ENCODE measurements at places on chromosomes 16 and 17.

DNA sequence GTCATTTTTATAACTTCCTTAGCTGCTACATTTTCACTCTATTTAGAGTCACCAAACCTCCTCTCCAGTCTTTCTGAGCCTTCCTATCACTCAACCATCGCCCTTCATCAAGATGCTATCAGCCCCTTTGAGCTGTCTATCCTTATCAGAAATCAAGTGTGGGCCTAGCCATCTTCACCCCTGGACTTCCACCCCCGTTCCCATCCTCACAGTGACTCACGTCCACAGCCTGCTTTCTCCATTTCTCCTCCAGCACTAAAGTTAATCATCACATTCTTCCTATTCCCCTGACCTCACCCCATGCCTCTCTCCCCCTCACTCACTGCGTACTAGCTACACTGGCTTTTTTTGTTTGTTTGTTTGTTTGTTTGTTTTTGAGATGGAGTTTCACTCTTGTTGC, 2.4 kb upstream of the TEKT3 start:
- no peak for DNase-seq

GRCh38 chr16:53892155-53892554, 188.2 kb downstream of the FTO start:
- peak; percentile 54 for DNase-seq

DNA sequence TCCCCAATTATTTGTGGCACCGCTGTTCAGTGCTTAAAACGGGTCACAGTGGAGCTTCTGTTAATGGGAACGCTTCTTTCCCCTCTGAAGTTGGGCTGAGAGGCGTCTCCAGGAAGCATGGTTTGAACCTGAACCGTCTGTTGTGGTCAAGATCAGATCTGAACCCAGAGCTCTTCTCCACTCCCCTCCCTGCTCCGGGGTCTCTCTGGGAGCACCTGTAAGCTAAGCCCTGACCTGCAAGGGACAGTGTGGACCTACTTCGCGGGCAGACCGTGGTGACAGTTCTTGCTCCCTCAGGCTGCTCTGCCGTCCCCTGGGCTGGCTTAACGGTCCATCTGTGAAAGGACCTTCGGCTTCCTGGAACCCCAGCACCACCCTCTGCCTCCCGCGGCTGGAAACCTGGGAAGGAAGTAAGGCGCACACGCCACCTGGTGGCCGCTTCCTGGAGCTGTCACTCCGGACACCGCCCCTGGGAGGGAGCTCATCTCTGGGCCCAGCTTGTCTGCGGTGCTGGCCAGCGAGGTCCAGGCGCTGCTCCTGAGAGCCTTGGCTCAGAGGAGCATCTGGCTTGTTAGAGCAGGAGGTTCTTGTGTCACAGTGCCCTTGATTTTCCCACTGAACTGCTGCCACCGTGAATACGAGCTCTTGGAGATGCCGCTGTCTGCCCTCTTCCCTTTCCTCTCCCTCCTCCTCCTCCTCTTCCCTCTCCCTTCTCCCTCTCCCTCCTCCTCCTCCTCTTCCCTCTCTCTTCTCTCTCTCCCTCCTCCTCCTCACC, 518.5 kb upstream of the EEF2KMT start:
- peak; percentile 23 for DNase-seq

- DNase-seq: no peak
Observed at GRCh38 chr17:20938244-20938643, 104.6 kb downstream of the USP22 start.

GRCh38 chr17:79051306-79051705, 23.3 kb upstream of the ENGASE start:
- DNase-seq: no peak

- DNase-seq: no peak
Observed at GRCh38 chr17:76179496-76180467, 38.7 kb upstream of the FOXJ1 start.

GRCh38 chr16:78745108-78746019, 645.9 kb downstream of the WWOX start:
- DNase-seq: no peak

DNA sequence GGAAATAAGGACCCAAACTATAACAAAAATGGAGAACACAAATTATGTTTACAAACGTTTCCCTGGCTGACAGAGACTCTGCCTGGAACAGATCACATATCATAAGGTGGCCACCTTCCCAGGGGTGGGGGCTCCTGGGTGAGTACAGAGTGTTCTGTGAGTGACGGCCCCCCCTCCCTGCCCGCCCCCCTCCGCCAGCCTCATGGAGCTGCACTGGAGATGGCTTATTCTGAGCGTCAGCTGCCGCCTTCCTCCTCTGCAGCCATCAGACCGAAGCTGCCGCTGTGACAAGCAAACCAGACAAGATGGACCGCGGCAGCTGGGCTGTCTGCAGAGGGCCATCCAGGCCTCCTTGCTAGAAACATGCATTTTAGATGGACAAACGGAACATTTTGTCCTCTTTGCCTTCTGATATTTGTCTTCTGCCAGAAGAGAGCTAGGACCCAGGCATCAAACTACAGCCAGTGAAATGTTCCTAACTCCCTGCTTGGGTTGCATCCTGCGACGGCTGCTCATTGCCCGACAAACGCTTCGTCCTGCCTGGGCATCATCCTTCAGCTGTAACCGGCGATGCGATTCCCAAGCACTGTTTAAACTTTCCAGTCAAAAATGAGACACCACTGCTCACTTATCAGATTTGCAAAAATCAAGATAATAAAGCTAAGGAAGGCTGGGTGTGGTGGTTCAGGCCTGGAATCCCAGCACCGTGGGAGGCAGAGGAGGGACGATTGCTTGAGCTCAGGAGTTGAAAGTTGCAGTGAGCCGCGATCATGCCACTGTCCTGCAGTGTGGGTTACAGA, 15.3 kb upstream of the RPTOR start:
- no peak for DNase-seq

GRCh38 chr17:4313221-4314114, 49.7 kb upstream of the ANKFY1 start:
- DNase-seq: no peak

DNA sequence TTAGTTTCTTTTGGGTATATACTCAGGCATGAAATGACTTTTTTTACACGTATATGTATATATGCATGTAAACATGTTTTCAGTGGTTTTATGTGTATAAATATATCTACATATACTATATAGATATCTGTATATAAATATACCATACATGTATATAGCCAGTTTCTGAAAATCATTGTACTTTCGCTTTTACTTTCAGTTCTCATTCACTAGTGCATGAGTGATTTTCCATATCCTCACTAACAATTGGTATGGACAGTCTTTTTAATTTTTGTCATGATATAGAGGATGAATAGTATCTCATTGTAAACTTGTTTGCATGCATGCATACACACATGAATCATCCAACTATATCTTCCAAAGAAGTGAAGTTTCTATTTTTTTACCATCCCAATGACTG, 877.1 kb upstream of the CDH8 start:
- DNase-seq: no peak

- no peak for DNase-seq
Observed at GRCh38 chr16:79740252-79740651, 139.7 kb upstream of the MAF start.

DNA sequence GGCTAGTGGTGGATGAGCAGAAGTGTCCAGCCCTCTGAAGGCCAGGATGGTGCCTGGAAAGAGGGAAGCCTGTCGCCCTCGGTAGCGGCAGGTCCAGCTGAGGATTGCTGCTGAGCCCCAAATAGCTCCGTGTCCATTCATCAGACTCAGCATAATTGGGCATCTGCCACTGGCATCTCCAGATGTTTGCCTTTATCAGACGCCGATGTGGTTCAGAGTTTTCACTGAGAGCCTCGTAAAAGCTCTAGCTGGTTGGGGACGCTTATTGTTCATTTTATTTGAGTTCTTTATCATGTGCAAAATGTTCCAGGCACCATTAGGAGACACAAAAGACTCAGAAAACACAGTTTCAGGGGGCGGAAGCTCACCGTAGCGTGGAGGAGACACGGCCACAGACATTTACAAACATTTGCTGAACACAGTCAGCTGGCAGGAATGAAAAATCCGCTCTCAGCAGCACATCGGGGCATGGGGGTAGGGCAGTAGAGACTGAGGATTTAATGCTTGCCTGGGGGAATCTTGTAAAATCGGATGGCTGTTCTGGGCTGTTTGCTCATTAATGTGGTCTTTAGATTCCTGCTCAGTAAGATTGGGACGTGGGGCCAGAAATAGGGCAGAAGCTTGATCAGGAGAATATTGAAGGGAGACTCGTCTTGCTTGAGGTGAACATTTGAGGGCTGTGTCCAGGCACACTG, 41.7 kb downstream of the SMPD3 start:
- no peak for DNase-seq

DNA sequence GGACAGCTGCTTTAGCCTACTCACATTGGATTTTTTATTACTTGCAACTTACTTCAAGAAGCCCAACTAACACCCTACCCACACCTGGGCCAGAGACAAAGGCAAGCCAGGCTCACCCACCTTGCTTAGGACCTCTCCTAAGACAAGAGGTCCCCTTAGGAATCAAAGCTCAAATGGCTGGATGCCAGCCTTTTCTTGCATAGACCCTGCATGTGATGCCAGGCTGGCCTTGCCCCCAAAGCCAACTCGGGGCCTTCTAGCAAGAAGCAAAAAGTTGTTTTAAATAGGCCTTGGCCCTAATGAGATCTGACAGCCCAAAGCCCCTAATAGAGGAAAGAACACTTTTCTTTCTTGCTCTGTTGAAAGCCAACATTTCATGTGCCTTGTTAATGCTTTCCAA, 20.7 kb downstream of the GPRC5B start:
- DNase-seq: no peak

- no peak for DNase-seq
Observed at GRCh38 chr16:63061319-63061718, 1025.1 kb upstream of the CDH8 start.

DNA sequence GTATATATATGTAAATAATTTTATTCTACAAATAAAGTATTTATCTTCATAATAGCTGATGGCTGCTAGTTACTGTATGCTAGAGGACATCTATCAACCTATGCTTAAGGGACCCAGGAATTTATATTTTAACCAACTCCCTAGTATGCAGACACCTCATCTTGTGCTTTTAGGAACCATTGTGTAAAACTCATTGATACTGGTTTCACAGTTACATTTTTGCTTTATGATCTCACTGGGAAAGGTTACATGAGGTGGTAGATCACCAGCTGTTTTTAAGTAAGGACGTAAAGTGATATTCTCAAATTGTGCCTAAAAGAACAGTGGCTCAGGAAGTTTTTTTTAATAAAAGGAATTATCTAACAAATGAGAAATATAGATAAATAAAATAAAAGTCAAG, 56.4 kb downstream of the VMP1 start:
- DNase-seq: peak; percentile 32

DNA sequence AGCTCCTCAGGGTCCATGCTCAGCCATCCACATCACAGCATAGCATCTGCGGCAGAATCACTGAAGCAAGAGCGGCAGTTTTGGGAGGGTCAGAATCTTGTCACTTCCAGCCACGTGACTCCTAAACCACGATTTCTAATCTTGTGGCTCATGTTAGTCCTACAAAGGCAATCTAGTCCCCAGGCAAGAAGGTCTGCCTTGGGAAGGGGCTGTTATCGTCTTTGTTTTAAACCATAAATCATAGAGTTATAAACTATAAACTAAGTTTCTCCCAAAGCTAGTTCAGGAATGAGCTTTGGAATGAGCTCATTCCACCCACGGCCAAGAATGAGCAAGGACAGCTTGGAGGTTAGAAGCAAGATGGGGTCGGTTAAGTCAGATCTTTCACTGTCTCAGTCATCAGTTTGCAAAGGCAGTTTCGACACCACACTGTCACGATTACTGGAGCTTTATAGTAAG, 20.8 kb upstream of the DNAH17 start:
- no peak for DNase-seq

DNA sequence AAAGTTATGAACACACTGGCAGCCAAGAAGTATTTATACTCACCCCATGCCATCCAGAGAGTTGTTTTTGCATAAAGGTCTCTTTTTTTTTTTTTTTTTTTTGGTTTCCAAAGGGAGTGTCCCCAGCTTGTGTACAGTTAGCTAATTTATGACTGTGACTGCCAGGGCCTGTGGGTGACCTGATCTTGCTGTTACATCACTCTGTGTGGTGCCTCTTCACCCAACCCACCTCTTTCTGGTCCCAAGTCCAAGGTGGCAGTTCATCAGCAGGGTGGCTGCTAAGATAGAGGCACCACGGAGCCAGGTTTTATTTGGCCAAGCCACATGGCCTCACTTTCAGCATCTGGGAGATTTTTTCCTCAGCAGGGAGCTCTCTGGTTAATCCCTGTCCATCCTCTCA, at the start of gene NOS2:
TSS of gene NOS2 (minus strand) at position 8 of the 400 bp plus-strand sequence. CDS start 1,720 bp downstream, outside the sequence.
- DNase-seq: no peak
